NCI-H1436 treated with DMSO at 0.1 percent for 48 hours (cell line): ENCODE measurements at places on chromosomes 3 and 15.

GRCh38 chr3:187360596-187360995 is 7.6 kb upstream of the RTP4 start:
- DNase-seq = no peak

GRCh38 chr3:53230041-53230621 is 25.7 kb downstream of the TKT start:
- DNase-seq = no peak

DNA sequence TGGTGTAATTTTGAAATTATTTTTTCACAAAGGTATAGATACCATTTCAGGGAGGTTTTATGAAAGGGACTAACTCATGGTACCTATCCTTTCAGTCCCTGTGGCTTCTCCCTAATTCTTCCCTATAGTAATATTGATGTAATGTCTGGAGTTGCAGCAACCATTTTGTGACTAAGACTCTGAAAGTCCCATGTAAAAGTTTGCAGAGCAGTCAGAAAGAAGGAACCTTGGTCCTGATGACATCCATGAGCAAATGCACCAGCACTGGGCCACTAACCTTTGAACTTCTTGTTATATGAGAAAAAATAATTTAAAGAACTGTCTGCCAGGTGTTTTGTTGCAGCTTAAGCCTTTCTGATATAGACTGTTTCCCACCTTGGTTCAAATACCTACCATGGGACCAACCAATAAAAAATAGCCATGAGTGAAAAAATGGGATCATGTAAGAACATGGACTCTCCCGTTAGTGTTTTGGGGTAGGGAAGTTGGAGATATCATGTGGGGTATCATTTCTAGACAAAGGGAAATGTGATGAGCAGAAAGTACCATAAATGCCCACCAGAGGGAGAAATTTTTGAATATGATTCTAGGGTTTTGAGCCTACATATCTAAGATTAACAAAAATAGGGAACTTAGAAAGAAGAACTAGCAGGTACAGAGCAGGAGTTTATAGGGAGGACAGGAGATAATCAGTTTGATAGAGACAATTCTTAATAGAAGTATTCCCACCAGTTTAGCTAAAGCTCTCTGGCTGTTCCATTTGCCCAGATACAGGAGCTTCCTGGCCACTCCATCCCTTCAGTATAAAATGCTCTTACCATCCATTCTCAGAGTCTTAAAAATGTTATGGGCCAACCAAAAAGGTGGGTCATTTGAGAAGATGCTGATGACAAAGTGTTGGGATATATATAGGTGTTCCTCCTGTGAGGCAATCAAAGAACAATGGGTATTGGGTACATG is 3.4 kb upstream of the CPOX start:
- DNase-seq = no peak

- DNase-seq = no peak
Measured at GRCh38 chr15:63086947-63087346, 34.7 kb upstream of the LACTB start.

DNA sequence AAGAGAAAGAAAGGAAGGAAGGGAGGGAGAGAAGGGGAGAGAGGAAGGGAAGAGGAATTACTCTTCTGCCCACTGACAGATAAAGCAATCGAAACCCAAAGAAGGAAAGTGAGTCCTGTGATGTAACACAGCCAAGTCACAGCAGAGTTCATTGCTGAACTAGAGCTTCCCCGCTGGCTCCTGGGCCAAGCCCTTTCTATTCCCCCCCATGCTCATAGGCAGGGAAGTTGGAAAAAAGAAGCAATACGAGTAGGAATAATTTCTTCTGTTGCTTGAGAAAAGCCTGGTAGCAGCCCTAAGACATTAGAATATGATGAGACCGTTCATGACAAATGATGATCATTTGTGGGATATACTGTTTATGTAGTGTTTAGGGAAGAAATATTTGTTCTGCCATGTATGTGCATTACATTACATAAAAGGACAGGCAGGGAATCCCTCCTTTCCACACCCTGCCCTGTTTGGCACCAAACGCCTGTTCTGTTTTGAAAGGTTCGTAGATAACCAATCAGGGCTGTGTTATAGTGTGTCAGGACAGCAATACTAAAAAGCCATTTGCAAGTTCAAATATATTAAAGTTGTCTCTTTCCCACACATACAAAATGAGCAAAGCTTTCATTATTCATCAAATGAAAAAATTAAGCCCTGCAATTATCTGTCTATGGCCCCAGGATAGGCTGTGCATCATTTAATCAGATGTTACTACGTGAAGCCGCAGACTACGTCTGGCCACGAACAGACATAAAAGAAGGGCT is 111.0 kb upstream of the TRPM1 start:
- DNase-seq = no peak

GRCh38 chr3:25156626-25157025 is 271.4 kb upstream of the RARB start:
- DNase-seq = no peak

DNA sequence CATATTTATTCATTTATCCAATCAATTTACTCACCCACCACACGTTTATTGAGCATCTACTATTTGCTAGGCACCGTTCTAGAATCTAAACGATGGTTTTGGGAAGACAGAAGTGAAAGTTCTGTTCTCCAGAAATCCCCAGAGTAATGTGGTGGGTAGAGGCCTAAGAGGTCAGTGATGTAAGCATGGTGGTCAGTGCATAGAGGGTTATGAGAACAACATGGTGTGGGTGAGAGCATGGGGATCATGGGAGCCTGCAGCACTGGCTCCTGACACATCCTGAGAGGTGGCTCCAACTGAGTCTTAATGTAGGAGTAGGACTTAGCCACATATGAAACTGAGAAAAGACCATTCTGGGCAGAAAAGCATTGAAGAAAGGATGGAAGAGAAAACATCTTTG is 85.3 kb upstream of the TNFAIP8L3 start:
- no peak for DNase-seq

- no peak for DNase-seq
Measured at GRCh38 chr15:61064651-61065050, 164.5 kb downstream of the RORA start.

DNA sequence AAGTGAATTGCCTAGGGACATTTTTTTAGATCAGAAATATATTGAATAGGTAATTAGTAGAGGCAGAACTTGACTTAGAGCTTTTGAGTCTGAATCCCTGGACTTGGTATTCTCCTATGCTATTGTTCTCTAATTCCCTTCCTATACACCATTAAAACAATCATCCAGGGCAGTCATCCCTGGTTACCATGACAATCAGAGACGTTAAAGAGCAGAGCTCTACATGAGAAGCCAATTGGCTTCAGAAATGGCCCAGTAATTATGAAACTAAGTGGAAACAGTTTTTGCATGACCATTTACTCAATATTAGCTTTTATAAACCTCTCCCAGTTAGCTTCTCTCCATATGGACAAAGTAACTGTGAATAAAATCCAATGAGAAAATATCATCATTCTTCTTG is 182.1 kb upstream of the TP63 start:
- DNase-seq = peak; percentile 68

DNA sequence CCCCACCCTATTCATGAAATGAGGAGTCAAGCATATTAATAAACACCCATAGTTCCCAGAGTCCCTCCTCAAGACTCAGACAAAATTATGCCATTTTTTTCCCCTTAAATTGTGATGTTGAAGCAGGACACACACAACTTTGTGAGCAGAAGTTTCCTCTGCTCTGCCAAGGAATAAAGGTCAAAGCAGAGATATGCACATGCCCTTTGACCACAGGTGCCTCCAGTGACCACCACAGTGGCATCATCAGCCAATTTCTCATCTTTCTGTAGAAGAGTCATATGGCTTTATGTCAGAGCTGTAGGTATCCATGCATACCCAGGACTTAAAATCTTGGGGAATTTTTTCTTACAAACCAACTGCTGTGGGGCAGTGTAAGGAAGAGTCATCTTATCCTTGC is 304.4 kb upstream of the GADL1 start:
- no peak for DNase-seq

DNA sequence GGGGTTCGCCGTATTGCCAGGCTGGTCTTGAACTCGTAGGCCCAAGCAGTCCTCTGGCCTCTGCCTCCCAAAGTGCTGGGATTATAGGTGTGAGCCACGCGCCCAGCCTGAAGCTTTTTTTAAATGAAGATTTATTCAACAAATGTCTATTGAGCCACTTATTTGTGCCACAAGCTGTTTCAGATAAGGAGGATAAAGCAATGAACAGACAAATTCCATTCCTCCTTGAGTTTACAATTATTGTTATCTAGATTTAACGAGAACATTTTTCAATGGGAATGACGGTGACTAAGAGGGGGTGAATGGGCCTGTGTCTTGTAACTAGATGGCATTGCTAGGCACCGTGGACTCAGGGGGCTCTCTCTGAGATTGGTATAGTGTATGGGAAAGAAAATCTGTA is 10.2 kb downstream of the PPARG start:
- no peak for DNase-seq

DNA sequence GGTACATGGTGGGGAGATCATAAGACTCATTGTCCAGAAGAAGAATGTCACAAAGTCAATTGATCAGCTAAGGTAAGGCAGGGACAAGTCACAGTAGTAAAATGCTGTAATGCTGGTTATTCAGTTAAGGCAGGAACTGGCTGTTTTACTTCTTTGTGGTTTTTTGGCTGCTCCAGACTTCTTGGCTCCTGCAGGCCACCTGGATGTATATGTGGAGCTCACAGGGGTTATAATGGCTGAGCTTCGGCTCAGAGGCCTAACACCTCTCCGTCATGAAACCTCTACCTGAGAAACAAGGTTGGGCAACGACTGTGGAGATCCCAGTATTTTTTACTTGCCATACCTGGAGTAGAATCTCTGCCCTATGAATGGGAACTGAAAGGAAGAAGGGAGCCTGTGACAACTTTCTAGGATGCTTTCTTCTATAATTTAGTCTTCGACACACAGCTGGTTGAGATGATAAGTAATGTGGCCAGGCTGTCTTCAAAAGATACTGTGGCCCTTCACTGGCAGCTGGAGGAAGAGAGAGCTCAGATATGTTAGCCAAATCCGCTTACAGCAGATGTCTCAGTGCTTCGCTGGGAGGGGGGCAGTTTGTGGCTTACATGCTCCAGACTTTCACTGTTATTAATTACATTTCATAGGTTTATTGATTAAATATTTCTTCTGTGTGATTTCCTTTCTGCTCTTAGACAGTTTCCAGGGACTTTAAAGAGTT is 887.8 kb downstream of the IGSF11 start:
- DNase-seq = no peak
